Sigmoid colon (tissue), 7 donors: ENCODE measurements at places on chromosomes 3 and 15. TPM values are rescaled to one million over a fixed set of nuclear protein-coding genes. Genes with fewer than 3 reads are reported as not detected.

Gene DISP2
- 0.36 TPM for total RNA-seq

Gene SLC35G2
- total RNA-seq: 3.4 TPM

Gene COMMD4
- total RNA-seq: 49.9 TPM

GRCh38 chr3:123409443-123410148, 39.3 kb downstream of the ADCY5 start:
- no peak for DNase-seq
- H3K36me3 ChIP-seq: no peaks in the 10 kb centered on the region
- peak overlapping the region; percentile 93 for H3K27ac ChIP-seq
- H3K27me3 ChIP-seq: no peaks in the 10 kb centered on the region
- no peak overlapping the region for H3K4me3 ChIP-seq

GRCh38 chr3:174278094-174278493, 581.0 kb upstream of the NAALADL2 start:
- no peak for DNase-seq
- no peaks in the 10 kb centered on the region for H3K4me1 ChIP-seq
- no peaks in the 10 kb centered on the region for H3K36me3 ChIP-seq
- no peaks in the 10 kb centered on the region for H3K27me3 ChIP-seq
